ENCODE measurements at places on chromosomes 1 and 21.
A peak's percentile ranks its signal among the peaks of the same experiment; 100 is the strongest.

GRCh38 chr1:116785006-116785405 is 30.8 kb downstream of the CD2 start:
- no peak for DNase-seq

DNA sequence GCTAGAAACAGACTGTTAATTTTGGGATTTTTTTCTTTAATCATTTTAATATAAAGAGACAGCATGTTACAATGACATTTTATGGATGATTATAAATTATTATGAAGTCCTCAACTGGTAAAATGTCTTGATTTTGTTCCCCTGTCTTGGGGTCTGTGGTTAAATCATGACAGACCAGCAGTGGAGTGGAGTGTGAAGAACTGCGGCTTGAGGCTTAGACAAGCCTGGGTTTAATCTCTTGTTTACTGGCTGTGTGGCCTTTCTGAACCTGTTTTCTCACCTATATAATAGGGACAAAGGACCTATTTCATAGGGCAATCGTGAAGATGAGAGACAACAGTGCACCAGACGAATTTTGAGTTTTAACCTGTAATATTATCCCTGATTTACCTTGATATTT is 1.8 kb upstream of the UMODL1 start:
- no peak for DNase-seq

GRCh38 chr1:111516005-111516535 is 12.6 kb upstream of the ADORA3 start:
- DNase-seq: peak; percentile 27

- no peak for DNase-seq
Observed at GRCh38 chr1:235421751-235422150, 54.5 kb downstream of the TBCE start.

DNA sequence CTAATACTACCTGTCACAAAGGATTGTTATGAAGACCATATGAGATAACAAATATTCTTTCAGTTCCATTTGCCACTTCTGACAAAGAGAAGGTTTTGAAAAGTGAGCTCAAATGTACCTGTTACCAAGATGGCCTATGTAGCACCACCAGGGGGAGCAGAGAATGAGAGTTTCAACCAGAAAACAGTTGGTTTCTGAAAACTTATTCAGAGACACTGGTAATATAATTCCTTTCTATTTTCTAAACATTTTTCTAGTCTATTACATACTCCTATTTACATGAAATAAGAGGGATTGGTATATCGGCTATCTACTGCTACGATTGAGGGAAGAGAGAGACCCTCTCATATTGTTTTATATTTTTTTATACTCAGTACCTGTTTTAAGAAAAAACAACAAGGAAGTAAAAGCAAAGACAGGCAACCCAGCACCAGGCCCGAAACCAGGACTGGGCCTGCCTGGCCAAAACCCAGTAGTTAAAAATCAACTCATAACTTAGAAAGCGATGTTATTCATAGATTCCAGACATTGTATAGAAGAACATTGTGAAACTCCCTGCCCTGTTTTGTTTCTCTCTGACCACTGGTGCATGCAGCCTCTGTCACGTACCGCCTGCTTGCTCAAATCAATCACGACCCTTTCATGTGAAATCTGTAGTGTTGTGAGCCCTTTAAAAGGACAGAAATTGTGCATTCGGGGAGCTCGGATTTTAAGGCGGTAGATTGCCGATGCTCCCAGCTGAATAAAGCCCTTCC is 48.3 kb downstream of the IL23R start:
- peak; percentile 42 for DNase-seq

DNA sequence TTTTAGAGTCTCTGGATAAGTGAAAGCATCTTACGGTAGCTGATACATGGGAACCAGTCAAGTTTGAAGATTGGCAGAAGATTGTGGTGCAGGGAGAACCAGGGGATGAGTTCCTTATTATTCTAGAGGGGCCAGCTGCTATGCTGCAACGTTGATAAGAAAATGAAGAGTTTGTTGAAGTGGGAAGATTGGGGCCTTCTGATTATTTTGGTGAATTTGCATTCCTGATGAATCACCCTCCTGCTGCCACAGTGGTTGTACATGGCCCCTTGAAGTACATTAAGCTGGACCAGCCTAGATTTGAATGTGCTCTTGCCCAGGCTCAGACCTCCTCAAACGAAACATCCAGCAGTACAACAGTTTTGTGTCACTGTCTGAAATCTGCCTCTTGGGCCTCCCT is 45.9 kb downstream of the BTBD8 start:
- no peak for DNase-seq

DNA sequence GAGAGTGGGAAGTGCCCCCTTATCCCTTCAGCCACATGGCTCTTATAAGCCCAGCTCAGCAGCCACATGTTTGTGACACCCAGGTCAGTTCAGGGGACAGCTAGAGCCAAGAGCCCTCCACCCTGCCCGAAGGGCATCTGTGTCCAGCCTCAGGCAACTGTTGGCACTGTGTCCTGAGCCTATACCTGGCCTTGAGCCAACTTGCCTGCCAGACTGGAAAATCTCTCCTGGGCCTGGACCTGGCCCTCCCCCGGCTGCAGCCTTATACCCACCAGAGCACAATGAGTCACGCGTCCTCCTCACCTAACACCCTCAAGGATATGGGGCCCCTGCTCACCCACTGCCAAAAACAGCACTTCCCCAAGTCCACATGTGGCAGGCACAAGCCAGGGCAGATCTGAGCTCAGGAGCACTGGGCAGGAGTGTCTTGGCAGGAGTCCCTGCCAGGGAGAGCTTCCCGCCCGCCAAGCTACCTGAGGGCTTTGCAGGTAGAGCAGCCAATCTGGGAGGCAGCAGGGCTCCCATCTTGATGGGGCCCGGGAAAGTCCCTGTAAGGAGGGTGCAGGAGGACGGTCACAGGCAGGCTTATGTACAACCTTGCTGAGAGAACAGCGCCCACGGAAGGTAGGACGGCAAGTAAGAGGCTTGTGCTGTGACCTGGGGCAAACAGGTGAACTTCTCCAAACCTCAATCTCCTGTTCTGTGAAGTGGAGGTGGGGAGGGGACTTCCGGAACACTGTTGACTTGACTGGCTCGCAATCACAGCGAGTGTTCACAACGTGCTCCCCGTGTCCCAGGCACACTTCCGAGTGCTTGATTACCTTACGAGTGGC is 19.8 kb upstream of the HSPG2 start:
- DNase-seq: peak; percentile 36

DNA sequence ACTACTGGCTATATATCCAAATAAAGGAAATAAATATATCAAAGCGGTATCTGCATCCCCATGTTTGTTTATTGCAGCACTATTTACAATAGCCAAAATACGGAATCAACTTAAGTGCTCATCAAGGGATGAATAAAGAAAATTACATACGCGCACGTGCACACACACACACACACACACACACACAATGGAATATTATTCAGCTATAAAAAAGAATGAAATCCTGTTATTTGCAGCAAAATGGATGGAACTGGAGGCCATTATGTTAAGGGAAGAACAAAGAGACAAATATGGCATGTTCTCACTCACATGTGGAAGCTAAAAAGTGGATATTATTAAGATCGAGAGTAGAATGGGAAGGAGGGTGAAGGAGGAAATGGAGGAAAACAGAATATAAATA is 20.2 kb downstream of the COPA start:
- DNase-seq: no peak

GRCh38 chr1:19220991-19221390 is 10.9 kb upstream of the UBR4 start:
- no peak for DNase-seq

GRCh38 chr21:26397545-26397944 is 175.5 kb downstream of the CYYR1 start:
- DNase-seq: no peak

DNA sequence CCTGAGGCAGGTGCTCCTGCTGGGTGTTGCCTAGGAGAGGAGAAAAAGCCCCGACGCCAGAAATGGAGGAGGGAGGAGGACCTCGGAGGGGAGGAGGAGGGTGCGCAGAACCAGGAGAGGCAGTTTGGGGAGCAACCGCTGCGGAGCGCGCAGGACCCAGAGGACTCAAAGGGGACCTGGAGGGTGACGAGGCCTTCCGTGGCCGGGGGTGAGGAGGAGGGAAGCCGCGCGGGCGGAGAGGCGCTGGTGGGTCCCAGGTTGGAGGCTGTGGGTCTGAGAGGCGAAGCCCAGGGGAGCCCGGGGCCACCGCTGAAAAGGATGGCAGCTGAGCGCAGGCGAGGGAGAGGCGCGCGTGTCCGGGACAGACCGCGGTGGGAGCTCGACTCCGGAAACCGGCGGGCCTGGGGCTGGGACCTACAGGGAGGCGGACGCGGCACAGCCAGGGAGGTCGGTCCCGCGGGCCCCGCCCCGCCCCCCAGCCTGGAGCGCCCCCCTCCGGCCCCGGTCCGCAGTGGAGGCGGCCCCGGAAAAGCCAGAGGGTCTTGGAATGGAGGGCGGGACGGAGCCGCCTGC is 15.1 kb downstream of the RNF223 start:
- DNase-seq: peak; percentile 29

DNA sequence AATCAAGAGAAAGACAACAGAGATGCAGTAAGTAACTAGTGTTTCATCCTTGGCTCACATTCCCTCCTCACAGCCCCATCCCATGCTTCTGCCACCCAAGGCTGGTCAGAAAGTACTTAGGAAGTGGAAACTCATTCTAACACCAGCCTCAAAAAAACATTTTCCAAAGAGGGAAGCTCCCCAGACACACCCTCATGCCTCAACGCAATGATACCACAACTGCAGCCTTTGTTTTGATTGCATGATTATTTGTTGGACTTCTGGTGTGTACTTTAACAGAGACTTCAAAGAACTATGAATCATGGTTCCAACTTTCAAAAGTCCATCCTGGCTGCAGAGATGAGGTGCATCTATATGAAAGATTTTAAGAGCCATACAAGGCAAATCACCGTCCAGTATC is 45.2 kb upstream of the KCNA3 start:
- DNase-seq: no peak

DNA sequence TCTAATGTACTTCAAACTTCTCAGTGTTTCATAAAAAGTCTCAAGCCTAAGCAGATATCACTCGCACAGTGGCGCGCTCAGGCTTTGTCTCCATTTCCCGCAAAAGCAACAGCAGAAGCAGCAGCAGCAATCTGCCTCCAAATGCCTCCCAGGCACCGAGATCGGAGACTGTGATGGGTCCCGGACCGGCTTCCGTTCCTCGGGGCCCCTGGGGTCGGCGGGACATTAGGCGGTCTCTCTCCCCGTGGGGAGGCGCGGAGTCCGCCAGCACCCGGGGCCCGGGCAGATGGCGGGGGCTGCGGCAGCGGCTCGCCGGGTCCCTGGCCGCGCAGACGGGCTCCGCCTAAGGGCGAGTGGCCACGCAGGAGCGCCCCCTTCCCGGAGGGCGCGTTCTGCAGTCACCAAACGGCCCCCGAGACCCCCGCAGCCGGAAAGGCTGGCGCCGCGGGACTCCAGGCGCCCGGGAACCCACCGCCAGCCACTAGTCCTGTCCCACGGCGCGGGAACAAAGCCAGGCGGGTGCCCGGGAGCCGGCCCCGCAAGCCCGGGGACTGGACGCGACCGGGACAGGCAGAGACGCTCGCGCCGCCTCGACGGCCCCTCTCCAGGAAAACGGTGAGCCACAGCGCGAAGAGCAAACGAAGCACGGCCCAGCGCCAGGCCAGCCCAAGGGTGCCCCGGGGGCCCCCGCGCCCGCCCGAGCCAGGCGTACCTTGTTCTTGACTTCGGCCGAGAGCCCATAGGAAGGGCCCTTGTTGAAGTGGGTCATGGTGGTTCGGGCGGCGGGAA is 590 bp downstream of the CNN3 start:
- DNase-seq: peak; percentile 8

- no peak for DNase-seq
Observed at GRCh38 chr1:196407358-196408051, 200.7 kb downstream of the KCNT2 start.

GRCh38 chr1:11384170-11384554 is 94.8 kb upstream of the DISP3 start:
- DNase-seq: no peak

- no peak for DNase-seq
Observed at GRCh38 chr1:51301844-51302162, 28.6 kb downstream of the TTC39A start.

- no peak for DNase-seq
Observed at GRCh38 chr1:209249280-209249670, 334.2 kb upstream of the CAMK1G start.

GRCh38 chr1:23224739-23225648 is 7.7 kb upstream of the HTR1D start:
- no peak for DNase-seq

- no peak for DNase-seq
Observed at GRCh38 chr1:101071470-101071891, 45.9 kb upstream of the DPH5 start.

GRCh38 chr1:62726011-62726442 is 37.8 kb upstream of the DOCK7 start:
- no peak for DNase-seq

GRCh38 chr1:202278751-202279150 is 63.0 kb downstream of the UBE2T start:
- no peak for DNase-seq
